ENCODE measurements at places on chromosomes 11 and 22.

- DNase-seq = no peak
Measured at GRCh38 chr11:92453055-92453454, 228.4 kb downstream of the FAT3 start.

GRCh38 chr11:13324709-13325108 lies 47.1 kb downstream of the BMAL1 start:
- no peak for DNase-seq

DNA sequence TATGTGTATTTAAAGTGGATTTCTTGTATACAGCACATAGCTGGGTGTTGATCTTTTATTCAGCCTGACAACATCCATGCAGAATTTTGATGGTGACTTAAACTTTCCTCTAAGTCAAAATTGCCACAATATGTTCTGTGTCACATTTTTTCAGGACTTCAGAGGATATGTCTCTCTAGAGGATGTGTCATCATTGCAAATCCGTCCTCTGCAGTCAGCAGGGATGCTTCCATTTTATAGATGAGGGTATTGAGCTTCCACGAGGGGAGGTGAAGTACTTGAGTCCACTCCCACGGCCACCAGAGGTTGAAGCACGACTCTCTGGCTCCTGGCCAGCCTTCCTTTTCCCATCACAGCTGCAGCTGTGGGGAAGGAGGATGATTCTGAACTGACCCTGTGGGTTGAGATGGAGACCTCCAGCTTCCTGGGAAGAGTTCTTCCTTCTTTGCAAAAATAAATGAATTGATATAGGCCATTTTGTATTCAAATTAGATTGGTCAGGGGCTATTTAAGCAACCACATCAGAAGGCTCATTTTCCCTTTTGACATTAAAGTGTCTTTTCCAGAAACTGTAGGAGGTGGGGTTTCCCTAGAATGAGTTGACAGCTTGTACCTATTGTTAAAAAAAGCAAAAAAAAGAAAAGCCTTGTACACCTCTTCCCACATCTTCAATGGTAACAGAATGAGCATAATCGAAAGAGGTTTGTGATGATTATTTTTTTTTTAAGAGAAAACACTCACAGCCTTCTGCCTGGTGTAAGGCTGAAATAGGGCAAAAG lies 55.2 kb upstream of the MYEOV start:
- no peak for DNase-seq

- no peak for DNase-seq
Measured at GRCh38 chr22:26445577-26446275, 16.7 kb downstream of the ASPHD2 start.

DNA sequence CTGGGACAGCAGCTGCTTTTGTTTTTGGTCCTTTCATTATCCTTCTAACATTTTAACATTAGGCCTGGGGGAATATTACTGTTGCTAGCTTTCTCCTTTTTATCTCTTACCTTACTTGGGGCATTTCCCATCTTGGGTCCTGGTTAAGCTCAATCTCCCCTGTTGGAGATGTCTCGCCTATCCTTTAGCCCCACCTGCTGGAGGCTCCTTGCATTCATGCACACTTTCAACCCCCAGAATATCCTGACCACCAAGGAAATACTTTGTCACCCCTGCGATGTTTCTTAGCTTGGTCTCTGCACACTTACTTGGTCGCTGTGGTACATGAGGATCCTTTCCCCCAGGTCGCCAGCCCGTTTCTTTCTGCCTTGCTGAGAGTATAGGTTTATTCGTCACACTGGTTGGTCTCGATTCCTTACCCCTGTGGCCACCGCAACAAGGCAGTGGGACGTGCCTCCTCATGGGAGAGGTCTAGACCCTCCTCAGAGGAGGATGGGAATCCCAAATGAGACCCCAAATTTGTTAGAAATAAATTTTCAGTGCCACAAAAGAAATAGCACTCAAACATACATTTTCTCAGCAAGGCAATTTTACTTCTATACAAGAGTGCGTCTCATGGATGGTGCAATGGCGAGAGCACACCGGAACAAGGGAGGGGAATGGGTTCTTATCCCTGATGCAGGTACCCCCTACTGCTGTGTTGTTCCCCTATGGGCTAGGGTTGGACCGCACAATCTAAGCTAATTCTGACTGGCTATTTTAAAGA lies 5.4 kb upstream of the TXN2 start:
- no peak for DNase-seq

- no peak for DNase-seq
Measured at GRCh38 chr11:28009996-28010395, 98.0 kb downstream of the KIF18A start.

DNA sequence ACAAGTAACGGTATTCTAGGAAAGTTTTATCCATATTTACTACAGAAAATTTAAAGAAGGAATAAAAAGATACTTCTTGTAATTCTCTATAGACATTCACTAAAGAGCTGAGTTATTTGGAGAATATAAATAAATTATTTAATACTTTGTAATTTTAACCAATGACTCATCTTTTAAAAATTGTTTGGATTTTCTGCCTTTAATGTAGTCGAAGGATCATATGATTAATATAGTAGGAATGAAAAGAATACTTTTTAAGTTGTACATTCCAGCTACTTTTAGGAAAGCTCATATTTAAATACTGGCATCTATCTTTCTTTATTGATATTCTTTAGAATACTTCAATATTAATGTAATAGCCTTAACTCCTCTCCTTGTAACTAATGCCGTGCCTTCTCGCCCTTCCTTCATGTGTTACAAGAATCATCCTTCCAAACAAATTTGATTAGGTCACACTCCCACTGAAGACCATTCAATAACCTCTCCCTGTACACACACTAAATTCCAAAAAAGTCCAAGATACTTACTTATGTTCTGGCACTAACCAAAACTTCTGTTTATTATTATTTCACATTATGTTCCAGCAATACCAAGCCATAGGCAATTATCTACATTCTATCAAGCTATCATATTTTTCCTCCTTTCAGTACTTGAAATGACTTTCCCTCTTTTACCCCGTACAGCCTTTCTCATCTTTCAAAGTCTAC lies 501.9 kb downstream of the CNTN5 start:
- DNase-seq = no peak

DNA sequence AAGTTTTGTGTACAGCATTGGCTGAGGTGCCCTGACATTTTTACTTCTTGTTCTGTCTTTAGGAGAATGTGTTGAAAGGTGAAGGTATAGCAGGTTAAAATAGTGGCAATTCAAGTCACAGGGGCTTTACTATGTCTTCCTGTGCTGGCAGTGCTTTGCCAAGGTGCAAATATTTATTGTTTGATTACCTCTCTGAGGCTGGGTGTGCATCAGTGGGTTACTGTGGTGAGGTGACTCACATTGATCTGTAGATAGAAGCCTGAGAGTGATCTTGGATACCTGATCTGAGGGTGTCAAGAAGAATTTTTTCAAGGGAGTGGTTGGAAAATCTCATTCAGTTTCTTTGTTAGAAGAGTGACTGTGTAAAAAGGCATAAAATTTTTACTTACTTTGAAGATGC lies 90.0 kb downstream of the ARHGAP42 start:
- peak; percentile 91 for DNase-seq

DNA sequence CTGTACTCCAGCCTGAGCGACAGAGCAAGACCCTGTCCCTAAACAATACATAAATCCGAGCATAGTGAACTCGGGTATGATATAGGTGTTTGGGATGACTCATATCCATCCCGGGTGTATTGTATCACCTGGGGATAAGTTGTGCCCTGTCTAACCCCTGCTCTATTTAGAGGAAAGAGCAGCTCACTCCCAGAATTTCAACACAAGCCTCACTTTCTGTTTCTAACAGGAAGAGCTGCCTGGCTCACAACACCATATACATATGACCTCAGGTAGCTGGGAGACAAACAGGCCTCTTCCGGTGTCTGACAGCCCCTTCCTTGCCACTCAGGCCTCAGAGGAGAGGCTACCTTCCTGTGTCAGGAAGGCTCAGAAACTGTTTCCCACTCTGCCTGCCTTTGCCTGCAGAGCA lies 9.9 kb upstream of the MICALL1 start:
- peak; percentile 75 for DNase-seq

- no peak for DNase-seq
Measured at GRCh38 chr11:111454561-111455192, 57.5 kb downstream of the BTG4 start.

DNA sequence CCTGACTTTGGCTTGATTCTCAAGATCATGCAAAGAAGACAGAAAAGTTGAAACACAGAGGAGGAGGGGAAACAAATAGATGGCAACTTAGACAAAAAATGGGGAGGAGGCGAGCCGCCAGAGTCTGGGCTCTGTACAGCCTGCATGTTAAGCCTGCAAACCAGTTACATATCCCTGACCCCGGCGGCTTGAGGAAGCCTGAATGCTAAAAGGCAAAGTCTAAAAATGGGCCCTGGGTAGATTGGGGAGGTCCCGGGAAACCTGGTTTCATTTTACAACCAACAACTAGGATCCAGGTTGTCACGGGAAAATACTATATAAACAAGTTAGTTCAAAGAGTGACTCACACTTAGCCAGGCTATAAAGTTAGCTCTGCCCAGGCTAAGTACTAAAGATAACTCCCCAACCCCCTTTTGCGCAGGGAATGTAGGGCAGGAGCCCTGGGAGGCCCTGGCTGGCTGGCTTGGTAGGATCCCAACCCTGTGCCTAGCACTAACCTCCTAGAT lies 18.8 kb upstream of the ZBTB16 start:
- peak; percentile 79 for DNase-seq

DNA sequence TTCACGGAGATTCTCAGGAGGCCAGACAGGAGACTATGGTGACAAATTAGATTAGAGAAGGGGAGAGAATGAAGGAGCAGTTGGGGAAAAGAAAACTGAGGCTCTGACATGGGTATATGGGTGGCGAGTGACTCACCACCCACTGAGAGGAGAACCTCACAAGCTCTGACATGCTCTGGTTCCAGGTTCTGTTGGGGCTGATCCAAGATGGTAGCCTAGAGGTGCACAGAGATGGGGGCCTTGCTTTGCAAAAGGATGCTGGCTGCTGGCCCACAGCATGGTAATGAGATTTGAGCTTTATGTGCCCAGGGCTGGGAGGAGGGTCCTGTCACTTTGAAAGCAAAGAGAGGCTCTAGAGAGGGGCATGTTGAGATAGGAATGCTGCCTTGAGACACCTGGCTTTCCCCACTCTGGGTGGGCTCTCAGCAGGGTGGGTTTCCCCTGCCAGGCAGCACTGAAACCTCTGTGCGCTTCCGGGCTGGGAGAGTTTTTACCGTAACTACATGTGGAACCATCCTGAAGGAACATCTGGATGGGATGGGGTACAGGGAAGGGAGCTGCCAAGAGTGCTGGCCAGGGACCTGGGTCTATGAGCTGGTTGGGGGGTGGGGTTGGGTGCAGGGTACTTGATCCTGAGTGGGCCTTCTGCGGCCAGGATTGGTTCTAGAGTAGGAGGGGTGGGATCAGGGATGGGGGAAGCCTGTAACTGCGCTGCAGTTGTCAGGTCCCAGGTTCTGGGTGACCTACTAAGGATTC lies 1.2 kb upstream of the GRK2 start:
- DNase-seq = no peak

All from LoVo (cell line).